ENCODE measurements at places on chromosomes 1 and 21.

DNA sequence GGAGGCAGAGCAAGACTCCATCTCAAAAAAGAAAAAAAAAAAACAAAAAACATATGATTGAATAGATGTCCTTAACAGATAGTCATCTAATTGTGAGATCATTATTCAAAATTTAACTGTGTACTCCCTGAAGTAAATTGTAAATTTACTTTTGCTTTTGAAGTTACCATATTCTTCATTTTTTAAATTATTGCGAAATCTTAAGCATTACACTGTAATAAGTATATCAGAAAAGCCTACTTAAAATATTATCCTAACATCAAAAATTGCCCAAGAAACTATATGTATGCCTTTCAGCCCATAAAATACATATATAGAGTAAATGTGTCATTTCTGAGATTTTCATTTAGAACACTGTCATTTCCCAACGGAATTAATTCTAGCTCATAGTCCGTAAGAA lies 91.9 kb downstream of the AK5 start:
- no peak for DNase-seq

GRCh38 chr1:226350519-226350865 lies 41.5 kb upstream of the LIN9 start:
- no peak for DNase-seq

DNA sequence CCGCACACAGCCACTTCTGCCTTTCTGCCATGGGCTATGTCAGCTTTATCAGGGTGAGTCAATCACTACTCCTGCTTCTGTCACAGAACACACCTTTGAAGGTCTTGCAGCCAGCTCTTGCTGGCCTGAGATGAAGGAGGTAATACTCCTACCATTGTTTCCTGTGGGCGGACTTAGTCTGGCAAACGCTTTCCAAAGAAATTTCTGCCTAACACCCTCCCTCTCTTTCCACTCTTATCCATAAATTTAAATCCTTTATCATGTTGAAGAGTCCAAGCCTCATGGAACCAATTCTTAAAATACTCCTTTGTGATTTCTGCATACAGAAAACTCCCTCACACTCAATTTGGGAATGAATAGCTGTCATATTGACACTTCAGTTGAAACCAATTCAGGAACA lies 633.1 kb upstream of the CHRM3 start:
- DNase-seq: no peak

- no peak for DNase-seq
Measured at GRCh38 chr1:153540394-153541361, at the start of gene S100A5. Gene S100A5 (minus strand): TSS chr1:153540934. CDS start chr1:153540191, 743 bp downstream.

DNA sequence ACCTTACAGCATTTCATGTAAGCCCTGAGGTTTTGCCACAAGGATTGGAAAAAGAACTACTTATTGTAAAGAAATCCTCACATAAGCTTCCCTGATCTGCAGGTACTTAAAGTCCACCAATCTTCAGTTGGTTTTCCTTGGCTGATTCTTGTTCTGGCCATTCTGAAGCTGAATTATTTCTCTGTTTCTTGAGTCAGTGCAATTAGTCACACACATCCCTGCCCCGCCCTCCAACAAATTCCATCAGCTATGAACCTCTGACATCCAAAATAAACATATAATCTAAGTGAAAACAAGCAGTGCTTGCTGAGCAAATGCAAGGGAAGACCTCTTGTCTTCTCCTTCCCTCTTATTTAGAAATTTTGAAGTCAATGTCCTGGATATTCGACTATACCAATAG lies 8.2 kb upstream of the FNDC7 start:
- DNase-seq: no peak

GRCh38 chr1:182662956-182663355 lies 21.4 kb downstream of the RGS8 start:
- no peak for DNase-seq

DNA sequence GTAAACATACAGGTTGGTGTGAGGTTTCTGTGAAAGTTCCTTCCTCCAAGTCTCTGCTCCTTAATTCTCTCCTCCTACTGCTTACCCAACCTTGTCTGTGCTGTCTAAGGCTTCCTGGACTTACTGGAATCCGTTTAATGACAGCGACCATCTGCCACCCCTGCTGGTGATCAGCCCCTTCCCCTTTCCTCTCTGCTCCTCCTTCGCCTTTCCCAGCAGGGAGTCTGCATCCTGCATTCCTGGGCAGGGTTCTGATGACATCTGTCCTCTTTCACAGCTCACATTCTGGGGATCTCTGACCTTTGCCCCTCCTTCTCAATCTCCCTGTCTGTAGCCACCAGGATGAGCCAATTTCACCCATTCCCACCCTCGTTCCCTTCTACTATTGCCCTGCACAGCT lies 66.5 kb downstream of the KIRREL1 start:
- DNase-seq: no peak

GRCh38 chr21:18477043-18477442 lies 73.5 kb upstream of the TMPRSS15 start:
- no peak for DNase-seq

DNA sequence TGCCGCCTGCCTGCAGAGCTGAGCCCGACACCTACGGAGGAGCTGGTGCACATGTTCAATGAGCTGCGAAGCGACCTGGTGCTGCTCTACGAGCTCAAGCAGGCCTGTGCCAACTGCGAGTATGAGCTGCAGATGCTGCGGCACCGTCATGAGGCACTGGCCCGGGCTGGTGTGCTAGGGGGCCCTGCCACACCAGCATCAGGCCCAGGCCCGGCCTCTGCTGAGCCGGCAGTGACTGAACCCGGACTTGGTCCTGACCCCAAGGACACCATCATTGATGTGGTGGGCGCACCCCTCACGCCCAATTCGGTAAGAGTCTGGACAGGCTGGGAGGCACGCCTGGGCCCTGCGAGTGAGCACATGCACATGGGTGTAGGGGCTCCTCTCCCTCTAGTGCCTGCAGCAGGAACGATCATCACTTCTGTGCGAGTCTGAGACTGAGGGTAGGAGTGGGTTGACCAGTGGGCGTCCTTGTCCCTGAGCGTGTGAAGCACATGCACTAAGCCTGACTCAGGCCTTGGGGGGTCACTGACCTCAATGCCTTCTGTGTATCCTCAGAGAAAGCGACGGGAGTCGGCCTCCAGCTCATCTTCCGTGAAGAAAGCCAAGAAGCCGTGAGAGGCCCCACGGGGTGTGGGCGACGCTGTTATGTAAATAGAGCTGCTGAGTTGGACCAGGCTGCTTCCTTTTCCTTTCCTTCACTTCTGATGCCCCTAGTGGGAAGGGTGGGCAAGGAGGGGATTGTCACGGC lies 6.9 kb downstream of the DMAP1 start:
- no peak for DNase-seq

DNA sequence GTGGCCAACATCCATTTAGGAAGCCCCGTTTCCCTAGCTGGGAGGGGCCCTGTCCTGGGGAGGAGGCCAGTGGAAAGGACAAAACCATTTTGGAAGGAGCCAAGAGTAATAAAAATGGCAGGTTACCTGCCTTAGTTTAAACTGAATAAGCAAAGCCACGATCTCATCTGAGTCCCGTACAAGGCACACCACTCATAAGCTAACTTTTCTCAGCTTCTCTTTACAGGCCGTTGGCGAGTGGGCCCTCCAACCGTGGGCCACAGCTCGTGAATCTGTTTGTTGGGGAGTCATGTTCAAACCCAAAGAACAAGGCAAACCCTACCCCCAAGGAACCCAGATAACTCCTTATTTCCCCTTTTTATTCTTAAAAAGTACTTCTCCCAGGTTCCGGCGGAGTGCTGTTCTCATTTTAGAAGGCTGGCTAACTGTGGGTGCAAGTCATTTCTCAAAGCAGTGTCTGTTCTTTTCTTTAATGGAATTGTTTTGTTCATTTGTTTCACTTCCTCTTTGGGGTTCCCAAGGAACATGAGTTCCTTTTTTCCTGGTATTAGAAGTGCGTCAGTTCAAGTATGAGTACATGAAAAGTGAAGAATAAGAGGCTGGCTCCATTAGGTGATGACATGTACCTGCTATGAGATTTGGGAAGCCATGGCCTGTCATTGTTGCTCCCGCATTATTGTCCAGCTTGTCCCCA lies 89.0 kb downstream of the PSMG1 start:
- DNase-seq: no peak

DNA sequence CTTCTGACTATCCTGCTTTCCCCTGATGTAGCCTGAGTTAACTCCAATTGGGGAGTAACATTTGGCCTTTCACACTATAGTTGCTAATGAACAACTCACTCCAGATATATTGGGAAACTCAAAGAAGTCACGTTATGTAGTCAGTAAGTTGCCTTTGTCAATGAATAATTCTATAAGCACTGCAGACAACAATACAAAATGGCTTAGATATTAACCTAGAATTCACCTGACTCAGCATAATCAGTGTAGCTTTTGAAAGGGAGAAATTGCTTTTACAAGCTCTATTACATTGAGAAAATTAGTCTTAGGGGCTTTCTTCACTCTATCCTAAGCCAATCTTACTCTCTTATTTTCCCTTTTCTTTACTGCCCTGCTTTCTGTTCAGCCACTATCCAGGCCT lies 303.5 kb upstream of the NR5A2 start:
- no peak for DNase-seq

- DNase-seq: peak; percentile 91
Measured at GRCh38 chr1:182784556-182785171, 4.9 kb upstream of the NPL start.

GRCh38 chr1:235908742-235909520 lies 42.2 kb upstream of the LYST start:
- DNase-seq: no peak

DNA sequence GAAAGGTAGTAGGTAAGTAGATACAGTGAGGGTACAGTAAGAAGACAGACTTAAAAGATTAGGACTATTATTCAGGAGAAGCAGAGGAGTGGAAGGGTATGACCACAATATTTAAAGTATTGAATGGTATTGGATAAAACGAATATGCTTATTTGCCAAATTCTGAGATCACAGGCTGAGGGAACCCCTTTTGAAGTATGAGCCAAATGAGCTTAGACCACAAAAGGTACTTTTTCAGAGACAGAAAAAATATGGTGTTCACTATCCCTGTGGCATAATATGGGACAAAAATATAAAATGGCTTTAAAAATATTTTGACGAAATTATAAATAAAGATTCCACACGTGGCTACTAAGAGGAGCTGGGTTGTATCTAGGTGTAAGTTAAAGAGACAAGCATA lies 880 bp upstream of the MTF2 start:
- no peak for DNase-seq

DNA sequence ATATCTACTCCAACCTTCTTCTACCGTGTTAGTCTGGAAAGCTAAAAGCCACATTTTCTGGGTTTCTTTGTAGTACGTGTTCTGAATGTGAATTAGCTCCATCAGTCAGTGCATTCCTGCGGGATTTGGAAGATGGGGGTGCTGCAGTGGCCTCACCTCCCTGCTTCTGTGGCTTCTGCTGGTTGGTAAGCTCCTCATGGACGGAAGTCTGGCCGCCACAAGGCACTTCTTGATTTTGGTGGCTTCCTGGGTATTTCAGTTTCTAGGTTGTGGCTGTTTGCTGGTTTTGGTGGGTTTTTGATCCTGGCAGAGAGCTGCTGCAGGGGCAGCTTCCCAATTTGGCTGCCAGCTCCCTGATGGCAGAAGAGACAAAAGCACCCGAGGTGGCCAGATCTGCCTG lies 20.9 kb upstream of the TACSTD2 start:
- no peak for DNase-seq

GRCh38 chr1:70509996-70510876 lies 99.2 kb downstream of the CTH start:
- DNase-seq: peak; percentile 52

DNA sequence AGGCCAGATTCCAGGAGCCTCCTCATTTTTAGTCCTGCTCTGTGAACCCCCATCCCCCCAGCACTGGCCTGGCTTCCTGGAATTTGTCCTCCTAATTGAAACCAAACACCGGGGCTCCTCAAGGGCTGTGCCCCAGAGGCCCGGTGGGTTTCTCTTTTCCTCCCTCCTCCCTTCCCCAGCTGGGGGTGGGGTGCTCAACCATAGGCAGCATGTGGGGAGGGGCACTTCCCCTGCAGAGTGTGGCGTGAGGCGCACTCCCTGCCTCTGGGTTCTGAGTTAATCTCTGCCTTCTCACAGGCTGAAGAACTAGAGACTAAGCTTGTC lies 67.5 kb upstream of the ACOT11 start:
- no peak for DNase-seq

GRCh38 chr1:169623132-169623926 lies 6.6 kb downstream of the SELP start:
- DNase-seq: no peak

- peak; percentile 76 for DNase-seq
Measured at GRCh38 chr1:175572932-175573868, 170.2 kb downstream of the TNR start.

- DNase-seq: no peak
Measured at GRCh38 chr1:150558761-150559655, 9.8 kb downstream of the ADAMTSL4 start.

GRCh38 chr21:31668651-31669491 lies 9.4 kb downstream of the SOD1 start:
- peak; percentile 41 for DNase-seq

- no peak for DNase-seq
Measured at GRCh38 chr1:231171623-231172197, 9.9 kb downstream of the TRIM67 start.

GRCh38 chr1:167777269-167777650 lies 55.5 kb downstream of the MPZL1 start:
- DNase-seq: no peak

GRCh38 chr1:99601208-99601607 lies 44.7 kb upstream of the PALMD start:
- DNase-seq: no peak

- no peak for DNase-seq
Measured at GRCh38 chr1:84509029-84509428, 2.6 kb upstream of the GNG5 start.

GRCh38 chr1:22972760-22973159 lies at the start of gene LACTBL1:
Gene LACTBL1 (minus strand): TSS chr1:22972866. CDS start chr1:22972316, 550 bp downstream.
- DNase-seq: no peak

DNA sequence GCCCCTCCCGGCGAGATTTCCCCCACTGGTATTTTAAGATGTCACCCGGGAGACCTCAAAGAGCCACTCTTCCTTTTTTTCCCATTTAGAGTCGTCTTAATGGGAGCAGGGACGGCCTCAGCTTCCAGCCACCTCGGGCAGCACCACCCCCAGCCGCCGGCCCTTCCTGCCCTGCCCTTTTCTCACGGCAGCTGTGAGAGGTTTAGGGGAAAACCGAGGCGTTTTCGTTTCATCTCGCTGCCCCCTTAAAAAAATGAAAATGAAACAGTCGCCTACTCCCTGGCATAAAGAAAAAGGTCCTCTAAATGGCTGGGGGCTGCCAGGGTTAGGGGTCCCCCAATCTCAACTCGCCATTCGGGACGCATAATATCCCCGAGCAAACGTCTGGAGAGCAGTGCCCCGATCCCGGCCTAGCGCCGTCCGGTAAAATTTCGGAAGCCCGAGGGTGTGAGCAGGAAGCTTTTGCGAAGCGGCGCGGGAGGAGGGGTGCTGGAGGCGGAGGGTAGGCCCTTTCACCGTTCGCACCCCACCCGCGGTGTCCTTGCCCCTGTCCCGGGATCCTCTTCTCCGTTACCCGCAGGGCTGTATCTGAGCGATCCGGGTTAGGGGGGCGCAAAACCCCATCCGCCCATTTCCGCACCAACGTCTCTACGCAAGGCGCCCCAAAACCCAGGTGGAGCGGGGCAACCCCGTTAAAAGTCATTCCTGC lies 1.2 kb downstream of the RUNX3 start:
- DNase-seq: no peak
